ENCODE measurements at places on chromosomes 6 and 20.

GRCh38 chr20:15834857-15835256 is 738.4 kb downstream of the KIF16B start:
- H3K4me1 ChIP-seq, result no peaks in the 10 kb centered on the region
- no peaks in the 10 kb centered on the region for H3K36me3 ChIP-seq
- no peak overlapping the region for H3K4me3 ChIP-seq

GRCh38 chr6:132813173-132813856 is 1.1 kb upstream of the RPS12 start:
- H3K27ac ChIP-seq, result peak overlapping the region; percentile 100
- H3K36me3 ChIP-seq, result peaks cover 39% of the 10 kb centered on the region
- H3K4me1 ChIP-seq, result peaks cover 45% of the 10 kb centered on the region
- H3K27me3 ChIP-seq, result peaks cover 3% of the 10 kb centered on the region
- peak; percentile 48 for DNase-seq

GRCh38 chr6:56490993-56491392 is 151.7 kb downstream of the DST start:
- no peak overlapping the region for H3K27ac ChIP-seq
- no peaks in the 10 kb centered on the region for H3K4me1 ChIP-seq
- DNase-seq, result no peak
- no peaks in the 10 kb centered on the region for H3K27me3 ChIP-seq
- no peak overlapping the region for H3K4me3 ChIP-seq
- H3K36me3 ChIP-seq, result no peaks in the 10 kb centered on the region

DNA sequence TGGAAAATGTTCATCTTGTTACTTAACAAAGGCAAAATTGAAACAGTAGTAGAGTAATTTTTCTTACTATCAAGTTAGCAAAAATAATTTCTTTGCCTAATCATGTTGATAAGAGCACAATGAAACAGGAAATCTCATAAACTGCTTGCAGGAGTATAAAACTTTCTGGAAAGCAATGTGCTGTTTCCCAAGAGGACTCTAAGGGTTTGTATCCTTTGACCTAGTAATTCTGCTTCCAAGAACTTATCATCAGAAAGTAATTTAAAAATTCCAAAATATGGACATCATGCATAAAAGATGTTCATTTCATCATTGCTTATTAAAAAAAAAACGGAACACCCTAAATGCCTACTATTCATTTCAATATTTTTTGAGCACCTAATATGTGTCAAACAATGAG is 46.1 kb upstream of the TNFAIP3 start:
- no peaks in the 10 kb centered on the region for H3K27me3 ChIP-seq
- H3K4me3 ChIP-seq, result no peak overlapping the region
- H3K27ac ChIP-seq, result no peak overlapping the region

- no peak overlapping the region for H3K27ac ChIP-seq
- H3K27me3 ChIP-seq, result peaks cover 63% of the 10 kb centered on the region
- DNase-seq, result no peak
- H3K4me1 ChIP-seq, result peaks cover 4% of the 10 kb centered on the region
- H3K4me3 ChIP-seq, result no peak overlapping the region
- no peaks in the 10 kb centered on the region for H3K36me3 ChIP-seq
Measured at GRCh38 chr6:166351715-166352285, 9.5 kb upstream of the SFT2D1 start.

DNA sequence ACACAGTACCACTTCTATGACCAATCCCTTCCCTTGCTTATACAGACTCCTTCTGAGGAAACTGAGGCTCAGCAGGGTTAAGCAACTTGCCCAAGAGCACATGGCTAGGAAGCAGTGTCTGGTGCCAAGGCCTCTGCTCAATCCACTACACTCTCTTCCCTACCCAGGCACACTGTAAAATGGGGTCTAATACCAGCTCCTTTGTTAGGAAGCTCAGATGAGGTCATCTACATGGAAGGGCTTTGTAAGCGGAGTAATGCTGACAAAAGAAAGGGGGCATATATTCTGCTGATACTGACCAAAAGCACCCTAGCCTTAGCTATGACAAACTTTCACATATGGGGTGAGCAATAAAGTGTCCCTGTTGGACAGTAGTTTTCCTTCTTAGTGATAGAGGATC is 9.1 kb downstream of the TRIM26 start:
- no peak overlapping the region for H3K27ac ChIP-seq
- no peak overlapping the region for H3K4me3 ChIP-seq
- DNase-seq, result no peak
- H3K4me1 ChIP-seq, result peaks cover 41% of the 10 kb centered on the region
